ENCODE measurements at places on chromosomes 2 and 18.

GRCh38 chr2:55355451-55355850 lies 64.2 kb downstream of the CCDC88A start:
- no peak for DNase-seq

DNA sequence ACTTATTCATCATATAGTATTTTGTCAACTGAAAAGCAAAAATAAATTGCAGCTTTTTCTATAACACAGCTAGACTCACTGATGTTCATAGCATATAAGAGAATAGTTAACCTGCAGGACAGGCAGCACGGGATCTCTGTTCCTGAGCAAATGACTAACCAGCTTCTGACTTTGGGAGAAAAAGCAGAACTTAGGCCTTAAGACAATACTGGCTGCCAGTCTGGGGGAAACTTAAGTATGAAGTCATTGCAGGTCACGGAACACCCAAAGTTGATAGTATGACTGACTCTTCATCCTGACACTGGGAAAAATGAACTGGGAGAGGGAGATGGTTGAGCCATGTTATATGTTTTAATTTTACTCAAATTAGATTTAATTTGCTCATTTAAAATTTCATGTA lies 113.0 kb downstream of the DPP4 start:
- DNase-seq = no peak

DNA sequence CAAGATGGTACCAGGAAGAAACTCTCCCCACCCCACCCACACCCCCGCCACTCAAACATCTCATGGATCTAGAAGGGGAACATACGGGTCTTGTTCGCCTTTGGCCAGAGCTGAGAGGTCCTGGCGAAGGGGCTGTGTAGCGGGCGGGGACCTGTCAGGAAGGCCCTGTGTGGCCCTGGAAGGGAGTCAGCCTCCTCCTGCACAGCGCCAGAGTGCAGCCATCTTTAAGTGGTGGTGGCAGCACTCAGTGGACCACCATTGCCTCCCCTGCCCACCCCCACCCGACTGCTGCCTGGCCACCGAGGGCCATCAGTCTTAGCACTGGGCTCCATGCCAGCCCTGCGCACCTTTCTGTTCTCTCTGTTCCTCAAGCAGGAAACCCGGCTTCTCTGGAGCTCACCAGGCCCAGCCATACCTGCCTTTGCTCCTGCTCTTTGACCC lies 11.6 kb upstream of the FAHD2A start:
- no peak for DNase-seq

DNA sequence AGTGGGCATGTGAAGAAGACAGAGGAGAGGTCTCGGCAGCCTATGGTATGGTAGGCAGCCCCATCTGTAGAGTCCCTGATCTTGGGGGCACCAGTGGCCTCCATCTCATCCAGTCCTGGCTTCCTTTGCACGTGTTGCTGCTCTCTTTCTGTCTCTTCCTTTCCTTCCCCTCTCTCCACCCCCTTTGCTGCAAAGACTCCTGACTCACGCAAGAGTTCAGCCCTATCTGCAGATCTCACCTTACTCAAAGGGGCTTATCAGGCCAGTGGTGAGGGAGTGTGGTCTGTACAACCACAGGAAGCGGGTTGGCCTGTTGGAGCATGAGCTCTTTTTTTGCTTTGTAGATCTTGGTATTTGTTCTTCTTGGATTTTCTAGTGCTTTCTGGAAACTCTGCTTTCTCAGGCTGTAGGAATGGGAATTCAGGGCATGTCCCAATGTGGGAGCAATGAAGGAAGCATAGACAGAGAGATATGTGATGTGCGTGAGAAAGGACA lies 14.6 kb upstream of the NT5DC4 start:
- DNase-seq = no peak

GRCh38 chr2:179298666-179299065 lies 34.0 kb upstream of the SESTD1 start:
- no peak for DNase-seq

Data from stimulated activated CD4-positive, alpha-beta T cell treated with anti-CD3 and anti-CD28 coated beads, Interleukin-15, amount 100 ng/mL, for 1 hour (primary cell).